Progenitor cell of endocrine pancreas (in vitro differentiated cells): ENCODE measurements at places on chromosomes 5 and 9.

- DNase-seq: no peak
These were observed 177.1 kb downstream of the NR3C1 start for GRCh38 chr5:143226361-143226760.

GRCh38 chr9:137552022-137552768 is 516 bp downstream of the MRPL41 start:
- DNase-seq: no peak

GRCh38 chr5:159061179-159061796 is 38.4 kb downstream of the EBF1 start:
- no peak for DNase-seq

DNA sequence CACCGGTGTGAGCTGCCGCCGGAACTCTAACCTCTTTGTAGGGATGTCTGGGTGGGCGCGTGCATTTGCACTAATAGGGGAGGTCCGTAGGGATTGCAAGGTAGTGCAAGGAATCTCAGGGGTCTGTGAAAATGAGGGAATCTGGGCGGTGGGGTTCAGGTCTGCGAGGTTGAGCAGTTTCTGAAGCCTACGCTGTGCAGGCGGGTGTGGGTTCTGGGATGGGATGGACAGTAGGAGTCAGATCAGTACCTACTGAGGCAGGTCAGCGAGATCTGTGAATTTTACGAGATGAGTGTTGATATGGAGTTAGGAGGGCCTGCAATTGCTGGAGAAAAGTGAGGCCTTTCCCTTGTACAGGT is 856 bp upstream of the ATOSB start:
- no peak for DNase-seq

DNA sequence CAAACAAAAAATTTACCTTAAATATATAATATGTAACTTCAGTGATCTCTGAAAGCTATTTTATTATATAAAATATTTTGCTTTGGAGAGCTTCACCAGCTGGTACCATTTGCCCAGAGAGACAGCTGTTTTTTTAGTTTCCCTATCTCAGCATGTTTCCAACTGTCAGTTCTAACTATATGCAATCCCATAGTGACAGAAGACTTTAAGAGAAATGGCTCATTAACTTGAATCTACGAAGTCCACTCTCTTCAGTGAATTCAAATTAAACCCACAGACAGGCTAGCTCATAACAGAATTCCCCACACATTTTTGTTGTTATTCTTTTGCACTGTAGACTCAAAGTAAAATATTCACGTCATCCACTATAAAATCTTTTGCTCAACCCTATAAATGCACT is 251.8 kb upstream of the POU5F2 start:
- no peak for DNase-seq

DNA sequence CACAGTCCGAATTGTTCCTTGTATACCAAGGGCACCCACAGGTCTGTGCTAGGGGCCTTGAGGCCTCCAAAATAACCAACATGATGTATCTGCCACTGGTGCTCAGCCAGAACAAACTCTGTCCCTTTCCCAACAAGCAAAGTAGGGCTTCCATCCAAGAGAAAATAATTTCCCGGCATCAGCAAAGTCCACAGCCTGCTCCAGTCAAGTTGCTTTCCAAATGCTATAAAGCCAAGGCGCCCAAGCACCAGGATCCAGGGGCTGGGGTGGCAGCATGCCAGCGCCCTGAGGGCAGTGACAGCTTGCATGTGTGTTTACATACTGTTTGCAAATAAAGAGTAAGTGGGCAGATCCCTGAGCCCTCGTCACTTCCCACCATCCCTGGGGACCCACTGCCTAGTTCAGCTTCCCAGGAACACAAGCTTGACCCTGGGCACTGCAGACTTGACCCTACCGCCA is 155.9 kb downstream of the ERCC6L2 start:
- DNase-seq: no peak

DNA sequence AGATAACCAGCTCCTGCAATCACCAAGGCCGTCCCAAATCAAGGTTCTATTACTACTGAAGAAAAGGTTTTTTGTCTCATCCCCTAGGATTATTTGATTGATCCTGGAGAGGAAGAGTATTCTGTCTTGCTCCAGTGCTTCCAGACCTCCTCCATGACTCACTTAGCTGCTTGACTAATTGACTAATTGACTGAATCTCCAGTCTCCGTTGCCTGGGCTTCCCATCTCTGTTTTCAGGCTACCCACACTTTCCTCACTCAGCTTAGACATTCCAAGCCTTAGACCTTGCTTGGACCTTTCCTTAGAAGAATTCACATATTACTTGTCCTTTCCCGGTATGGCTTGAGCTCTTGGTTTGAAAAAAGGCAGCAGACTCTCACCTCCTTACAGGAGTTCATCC is 60.6 kb downstream of the FRMD3 start:
- DNase-seq: no peak

GRCh38 chr5:142512043-142513042 is 173.5 kb downstream of the FGF1 start:
- no peak for DNase-seq

- DNase-seq: no peak
These were observed 2186.5 kb upstream of the ACO1 start for GRCh38 chr9:30197954-30198353.

DNA sequence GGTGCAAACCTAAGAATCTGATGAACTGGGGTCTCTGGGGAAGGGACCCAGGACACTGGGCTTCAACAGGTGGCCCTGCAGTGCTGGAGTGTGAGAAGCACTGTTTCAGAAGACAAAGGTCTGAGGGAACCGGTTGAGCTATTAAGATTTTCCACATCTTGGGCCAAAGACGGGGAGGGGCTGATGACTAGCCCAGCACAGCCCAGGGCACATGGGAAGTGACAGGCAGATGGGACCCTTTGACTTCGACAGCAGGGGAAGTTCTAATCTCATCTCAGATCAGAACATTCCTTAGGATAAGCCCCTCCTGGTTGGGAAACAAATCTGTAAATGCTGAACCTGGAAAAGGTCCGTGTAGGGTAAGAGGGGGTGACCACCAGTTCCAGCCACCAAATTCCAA is 67.4 kb downstream of the RAPGEF1 start:
- DNase-seq: no peak

DNA sequence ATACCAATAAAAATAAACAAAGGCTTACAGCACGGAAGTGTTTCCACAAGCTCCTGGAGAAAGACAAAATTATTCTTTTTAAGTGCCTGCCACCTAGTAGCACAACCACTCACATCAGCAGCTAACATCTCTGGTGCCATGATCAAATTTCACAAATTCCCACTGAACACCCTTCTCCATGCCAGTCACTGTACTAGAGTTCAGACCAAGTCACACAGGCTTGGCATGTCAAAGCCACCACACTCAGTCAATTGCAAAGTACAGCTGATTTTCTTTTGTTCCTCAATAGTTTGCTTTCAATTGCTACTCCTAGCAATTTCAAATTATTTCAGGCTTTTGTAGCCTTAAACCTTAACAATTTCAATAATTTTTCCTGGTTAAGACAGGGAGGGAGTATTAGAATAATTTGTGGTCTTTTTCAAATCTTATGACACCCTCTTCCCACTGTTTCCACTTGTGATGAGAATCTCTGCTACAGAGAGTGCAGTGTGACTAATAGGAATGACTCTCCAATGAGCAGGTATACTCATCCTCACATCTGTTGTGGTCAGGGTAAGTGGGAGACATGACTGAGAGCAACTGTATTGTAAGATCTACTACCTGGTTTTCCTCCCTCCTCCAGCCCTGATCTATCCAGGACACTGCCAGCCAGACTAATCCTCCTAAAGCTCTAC is 46.2 kb downstream of the RNF145 start:
- no peak for DNase-seq

- no peak for DNase-seq
These were observed 91.2 kb downstream of the NLN start for GRCh38 chr5:65813174-65813573.

DNA sequence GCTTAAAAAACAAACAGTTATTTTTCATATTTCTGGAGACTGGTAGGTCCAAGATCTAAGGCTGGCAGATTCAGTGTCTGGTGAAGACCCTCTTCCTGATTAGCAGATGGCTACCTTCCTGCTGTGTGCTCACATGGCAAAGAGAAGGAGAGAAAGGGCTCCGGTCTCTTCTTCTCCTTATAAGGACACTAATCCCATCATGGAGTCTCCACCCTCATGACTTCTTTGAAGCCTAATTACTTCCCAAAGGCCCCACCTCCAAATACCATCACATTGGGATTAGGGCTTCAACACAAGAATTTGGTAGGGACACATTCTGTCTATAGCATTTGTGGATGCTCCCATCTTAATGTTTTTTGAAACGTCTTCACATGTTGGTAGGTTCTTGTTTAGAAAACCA is 391.1 kb downstream of the TMEM161B start:
- no peak for DNase-seq

GRCh38 chr5:77311214-77311571 is 100.7 kb downstream of the PDE8B start:
- no peak for DNase-seq

- DNase-seq: no peak
These were observed 162.6 kb downstream of the SMC2 start for GRCh38 chr9:104256696-104257062.

DNA sequence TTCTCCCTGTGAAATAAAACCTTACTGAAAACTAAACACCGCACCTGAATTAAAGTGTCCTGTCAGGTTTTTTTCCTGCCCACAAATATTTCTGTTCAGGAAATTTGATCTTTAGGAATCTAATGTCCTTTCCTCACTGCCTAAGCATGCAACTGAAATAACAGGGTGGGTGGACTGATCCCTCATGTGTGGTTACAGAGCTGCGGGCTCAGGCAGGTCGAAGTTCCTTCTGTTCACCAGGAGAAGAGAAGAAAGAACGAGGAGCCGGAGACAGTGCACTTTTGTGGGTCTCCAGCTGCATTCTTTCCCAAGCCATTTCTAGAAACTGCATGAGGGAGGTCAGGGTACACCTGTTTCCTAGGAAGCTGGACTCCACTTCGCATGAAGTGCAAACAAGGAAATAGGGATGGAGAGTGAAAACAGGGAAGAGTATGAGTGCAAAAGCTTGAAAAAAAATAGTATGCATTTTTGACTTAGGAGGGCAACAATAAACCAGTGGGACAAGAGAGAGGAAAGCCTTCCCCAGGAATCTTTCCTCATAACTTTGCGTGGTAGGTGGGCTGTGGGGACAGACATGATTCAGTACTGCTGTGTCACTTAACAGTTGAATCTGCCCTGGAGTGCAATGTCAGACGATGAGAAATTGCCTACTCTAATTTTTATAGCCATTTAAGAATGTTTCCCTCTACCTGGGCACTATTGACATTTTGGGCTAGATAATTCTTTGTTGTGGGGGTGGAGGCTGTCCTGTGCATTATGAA is 60.3 kb downstream of the GCNT1 start:
- DNase-seq: no peak

GRCh38 chr9:14433351-14434157 is 119.6 kb upstream of the NFIB start:
- DNase-seq: no peak

DNA sequence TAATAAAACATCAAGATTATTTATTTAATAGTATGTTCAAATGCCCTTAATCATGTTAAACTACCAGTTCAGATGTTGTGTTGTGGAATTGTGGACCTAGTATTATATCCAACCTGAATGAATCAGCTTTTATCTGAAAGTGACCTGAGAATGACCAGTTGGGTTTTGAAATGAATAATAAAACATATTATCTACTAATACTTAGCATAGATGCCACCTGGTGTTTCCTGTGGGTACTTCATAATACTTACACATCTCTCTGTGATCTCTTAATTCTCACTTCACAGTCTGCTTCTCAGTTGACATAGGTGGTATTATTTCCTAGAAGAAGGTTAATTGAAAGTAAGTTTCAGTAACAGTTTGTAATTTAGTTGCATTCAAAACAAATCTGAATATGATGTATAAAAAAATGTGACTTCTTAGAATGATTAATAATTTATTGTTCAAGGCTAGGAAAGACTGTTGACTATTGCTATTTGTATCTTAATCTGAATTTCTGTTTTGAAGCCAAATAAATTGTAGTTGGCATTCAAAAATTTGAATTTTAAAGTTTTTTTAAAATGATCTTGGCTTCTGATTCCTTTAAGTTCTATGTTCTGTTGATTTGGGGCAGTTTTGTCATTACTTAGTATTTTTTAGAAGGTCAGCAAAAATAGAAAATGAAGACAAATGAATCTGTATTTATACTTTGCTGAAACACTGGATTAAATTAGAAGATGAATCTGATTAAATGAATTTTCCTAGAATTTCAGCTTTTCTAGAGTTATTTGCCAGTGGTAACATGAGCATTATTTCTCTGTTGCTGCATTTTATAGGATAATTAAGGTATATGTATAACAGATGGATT is 48.2 kb downstream of the KIF2A start:
- no peak for DNase-seq

DNA sequence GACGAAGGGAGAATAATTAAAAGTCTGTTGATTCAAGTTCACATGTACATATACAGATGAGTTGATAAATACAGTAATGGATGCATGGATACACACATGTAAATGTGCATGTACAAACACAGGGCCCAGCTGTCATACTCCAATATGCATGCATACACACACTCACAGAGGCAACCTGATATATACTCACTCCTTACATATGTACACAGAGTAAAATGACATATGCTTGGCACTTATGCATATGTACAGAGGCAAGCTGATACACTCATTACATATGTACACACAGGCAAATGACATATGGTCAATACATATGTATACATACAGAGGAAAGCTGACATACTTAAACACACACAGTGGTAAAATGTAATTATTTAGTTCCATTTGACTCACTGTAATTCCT is 7.2 kb upstream of the TMEFF1 start:
- DNase-seq: no peak

DNA sequence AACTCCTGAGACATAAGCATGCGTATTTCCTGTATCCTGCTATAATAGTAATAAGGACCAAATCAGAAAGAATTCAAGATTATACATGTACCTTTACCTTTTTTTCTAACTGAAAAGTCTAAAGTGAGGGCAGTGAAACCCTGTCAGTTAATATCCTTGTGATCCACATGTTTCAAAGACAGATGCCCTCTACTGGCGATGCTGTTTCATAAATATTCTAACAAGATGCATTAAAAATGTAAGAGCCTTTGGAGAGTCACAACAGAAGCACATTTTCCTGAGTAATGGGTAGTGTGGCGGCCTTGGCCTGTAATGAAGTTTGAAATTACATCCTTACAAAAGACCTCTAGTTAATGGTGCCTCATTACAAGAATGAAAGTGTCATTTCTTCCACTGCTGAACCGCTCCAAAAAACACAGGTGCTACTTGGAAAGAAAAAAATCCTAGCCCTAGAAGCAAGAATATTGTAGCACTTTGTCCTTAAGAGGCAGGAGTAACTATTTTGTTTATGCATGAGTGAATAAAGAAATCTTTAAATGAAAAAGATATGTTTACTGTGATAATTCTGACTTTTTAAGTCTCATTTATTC is 232.6 kb downstream of the EPB41L4A start:
- DNase-seq: no peak

GRCh38 chr9:68493958-68494577 is 46.6 kb downstream of the TMEM252 start:
- no peak for DNase-seq
